Naive B cell (primary cell): ENCODE measurements at places on chromosomes 2 and 18.
A peak's percentile ranks its signal among the peaks of the same experiment; 100 is the strongest.

DNA sequence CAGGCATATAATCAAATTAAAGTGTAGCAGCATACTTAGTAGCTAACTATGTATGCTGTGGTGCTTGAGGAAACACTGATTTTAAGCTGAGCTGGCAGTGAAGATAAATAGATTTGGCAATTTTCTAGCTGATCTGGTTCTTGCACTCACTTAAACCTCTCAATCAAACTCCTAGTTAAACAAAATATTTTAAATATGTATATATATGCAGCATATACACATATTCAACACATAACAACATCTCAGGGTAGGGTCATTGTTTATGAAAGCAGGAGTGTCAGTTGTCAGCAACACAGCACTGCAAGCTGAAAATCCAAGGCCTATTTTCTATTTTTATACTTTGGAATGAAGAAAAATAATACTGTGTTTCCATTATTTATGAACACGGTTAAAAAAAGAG is 10.4 kb upstream of the FSHR start:
- no peak for DNase-seq

DNA sequence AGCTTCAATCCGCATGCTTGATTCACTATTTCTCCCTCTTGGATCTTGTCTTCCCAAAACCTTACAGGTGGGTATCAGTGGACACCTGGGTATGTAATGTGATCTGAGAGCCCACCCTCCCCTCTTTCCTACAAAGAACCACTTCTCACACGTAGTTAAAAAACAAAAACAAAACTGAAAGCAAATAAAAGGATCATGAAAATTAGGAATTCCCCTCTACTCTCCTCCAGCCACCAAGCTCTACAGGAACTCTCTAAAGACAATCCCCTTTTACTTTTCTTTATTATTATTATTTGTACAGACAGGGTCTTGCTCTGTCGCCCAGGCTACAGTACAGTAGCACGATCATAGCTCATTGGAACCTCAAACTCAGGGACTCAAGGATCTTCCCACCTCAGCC is 40.8 kb upstream of the MYO1B start:
- DNase-seq: peak; percentile 22

DNA sequence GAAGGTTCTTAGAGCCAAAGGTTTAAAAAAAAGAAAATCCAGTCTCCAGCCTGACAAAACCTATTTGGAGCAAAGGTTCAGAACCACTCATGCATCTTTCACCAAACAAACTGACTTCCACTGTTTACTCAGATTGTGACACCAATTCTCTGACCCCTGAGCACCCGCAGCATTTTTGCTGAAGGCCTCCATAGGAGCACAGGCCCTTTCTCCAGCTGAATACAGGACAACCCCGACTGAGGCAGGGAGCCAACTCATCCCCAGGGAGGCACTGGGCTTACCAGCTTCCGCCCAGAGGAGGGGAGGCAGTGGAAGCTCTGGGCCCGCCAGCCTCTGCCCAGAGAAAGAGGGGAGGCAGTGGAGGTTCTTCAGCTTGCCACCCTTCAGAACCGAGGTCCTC is 51.0 kb upstream of the CNGA3 start:
- no peak for DNase-seq

GRCh38 chr2:165173215-165173614 is 30.6 kb downstream of the SCN3A start:
- no peak for DNase-seq

DNA sequence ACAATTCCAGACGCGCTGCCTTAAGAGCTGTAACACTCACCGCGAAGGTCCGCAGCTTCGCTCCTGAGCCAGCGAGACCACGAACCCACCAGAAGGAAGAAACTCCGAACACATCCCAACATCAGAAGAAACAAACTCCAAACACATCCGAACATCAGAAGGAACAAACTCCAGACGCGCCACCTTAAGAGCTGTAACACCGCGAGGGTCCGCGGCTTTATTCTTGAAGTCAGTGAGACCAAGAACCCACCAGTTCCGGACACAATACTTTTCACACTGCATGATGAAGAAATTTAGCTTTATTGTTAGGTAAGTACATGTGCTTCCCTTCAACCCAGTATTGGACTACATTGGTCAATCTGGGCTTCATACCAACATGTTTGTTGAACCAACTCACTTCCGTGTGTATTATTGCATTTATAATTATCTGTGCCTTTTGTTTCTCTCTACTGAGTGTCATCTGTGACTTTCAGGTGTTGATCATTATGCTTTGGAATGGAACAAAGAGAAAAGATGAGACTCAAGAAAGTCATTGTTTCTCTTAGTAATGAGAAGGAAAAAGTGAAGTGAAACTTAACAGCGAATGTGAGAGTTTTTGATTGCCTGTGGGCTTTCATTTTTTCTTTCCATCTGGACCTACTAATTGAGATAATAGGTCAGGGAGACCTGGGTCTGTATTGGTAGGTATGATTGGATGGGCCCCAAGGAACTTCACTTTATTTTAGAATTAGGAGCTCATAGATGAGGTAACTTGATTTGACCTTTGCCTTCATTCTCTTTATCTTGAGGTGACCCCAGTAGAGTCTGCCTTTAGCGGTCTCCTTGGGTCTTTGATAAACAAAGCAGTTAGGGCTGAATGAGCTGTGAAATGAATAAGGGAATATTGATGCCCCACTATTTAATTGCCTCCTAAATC is 76.1 kb upstream of the CAVIN2 start:
- no peak for DNase-seq

DNA sequence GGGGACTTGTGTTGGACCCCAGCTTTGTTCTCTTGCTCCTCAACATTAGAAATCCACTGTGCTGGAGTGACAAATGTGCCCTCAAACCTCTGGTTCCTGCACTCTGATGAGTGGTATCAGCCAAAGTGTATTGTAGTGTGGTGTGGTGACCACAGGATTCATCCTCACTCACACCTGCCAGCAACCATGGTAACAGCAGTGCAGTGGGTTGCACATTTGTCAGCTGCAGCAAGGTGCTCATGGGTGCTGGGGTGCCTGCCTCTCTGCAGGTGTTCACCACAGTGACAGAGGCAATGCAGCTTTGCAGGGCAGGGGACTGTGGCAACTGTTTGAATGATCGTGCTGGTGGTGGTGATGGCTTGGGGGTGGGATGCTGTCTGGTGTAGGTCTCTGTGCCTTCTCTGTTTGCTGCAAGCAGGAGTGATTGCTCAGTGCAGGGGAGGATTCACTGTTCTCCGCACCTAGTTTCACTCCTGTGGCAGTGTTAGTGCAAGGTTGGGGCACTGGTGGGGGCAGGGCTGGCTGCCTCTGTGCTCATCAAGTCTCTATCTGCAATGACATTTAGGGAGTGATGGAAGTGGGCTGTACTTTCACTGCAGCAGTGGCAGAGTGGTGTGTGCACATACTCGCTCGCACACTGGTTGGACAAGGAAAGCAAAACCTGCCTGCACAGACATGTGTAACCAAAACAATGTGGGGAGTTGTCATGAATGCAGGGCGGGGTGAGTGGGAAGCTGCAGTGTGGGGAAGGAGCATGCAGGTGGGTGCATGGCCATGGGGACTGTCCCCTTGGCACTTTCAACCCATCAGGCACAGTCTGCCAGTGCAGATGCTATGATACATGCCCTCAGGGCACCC is 301.1 kb downstream of the PIK3C3 start:
- no peak for DNase-seq
